Thoracic aorta (tissue), 2 donors: ENCODE measurements at places on chromosomes 7 and 10. TPM values are rescaled to one million over a fixed set of nuclear protein-coding genes. Genes with fewer than 3 reads are reported as not detected.
A peak's percentile ranks its signal among the peaks of the same experiment; 100 is the strongest.

CRHR2 gene
- total RNA-seq, result not detected

ANKRD61 gene
- total RNA-seq, result not detected

DNA sequence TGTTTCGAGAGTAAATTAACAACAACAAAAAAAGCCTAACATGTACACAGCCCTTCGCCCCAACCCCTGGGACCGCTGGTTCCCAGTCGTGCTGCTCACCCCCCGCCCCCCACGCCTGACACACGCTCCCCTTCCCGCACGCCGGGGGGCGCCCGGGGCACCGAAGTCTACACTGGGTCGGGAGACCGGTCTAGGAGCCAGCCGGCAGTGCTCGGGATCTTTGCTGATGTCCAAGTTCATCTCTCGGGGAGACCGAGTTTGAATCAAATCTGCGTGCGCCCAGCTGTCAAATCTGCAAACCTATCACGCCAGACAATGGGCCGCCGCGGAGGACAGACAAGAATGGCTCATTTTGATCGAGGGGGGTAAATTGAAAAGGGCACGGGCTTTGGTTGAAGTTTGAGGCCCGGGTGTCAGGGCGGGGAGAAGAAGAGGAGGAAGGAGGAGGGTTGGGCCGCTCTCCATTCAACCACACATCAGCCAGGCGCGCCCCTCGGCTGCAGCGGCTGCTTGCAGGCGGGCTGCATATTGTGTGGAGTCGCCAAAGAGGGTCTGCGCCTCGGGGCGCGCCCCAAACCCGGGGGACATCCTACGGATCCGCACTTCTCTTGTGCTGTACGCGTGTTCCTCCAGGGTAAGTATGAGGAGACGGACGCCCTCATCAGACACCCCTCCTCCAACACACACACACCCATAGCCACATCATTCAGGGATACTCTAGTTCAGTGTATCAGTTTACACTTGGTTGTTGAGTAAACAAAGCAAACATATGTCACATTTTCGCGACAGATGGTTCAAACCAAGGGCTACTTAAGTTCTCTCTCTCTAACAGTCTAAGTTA, 1.3 kb upstream of the GFRA1 start:
- DNase-seq, result no peak
- H3K27me3 ChIP-seq, result no peaks in the 10 kb centered on the region
- peak overlapping the region; percentile 77 for H3K4me3 ChIP-seq

- peaks cover 24% of the 10 kb centered on the region for H3K4me1 ChIP-seq
- H3K27me3 ChIP-seq, result no peaks in the 10 kb centered on the region
- H3K4me3 ChIP-seq, result no peak overlapping the region
- DNase-seq, result no peak
- H3K27ac ChIP-seq, result no peak overlapping the region
These were observed 137.3 kb downstream of the PTPN20 start for GRCh38 chr10:47048526-47048905.

DNA sequence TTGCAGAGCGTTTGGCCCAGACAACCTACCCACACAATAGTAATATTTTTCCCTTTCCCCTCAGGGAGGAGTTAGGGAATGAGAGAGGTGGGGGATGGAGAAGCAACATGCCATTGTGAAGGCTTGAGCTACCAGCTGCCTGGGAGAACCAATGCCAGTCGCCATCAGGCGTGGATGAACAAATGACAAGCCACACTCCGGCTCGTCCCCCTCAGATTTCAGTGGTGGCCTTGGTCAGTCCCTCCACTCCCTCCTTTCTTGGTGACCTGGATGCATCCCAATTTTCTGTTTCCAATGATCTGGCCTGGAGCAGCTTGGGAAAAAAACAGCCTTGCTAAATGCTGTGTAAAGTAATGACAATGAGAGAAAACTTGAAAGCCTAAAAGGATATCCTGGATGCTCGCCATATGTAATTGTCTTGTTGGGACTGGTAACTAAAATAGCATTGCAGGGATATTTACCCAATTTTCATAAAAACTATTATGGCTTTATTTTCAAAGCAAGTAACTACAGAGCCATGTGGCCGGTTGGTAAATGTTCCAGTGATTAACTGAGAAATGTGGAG, 110.7 kb downstream of the ICA1 start:
- H3K36me3 ChIP-seq, result no peaks in the 10 kb centered on the region
- H3K4me1 ChIP-seq, result peaks cover 5% of the 10 kb centered on the region
- H3K4me3 ChIP-seq, result no peak overlapping the region
- no peaks in the 10 kb centered on the region for H3K27me3 ChIP-seq
- no peak overlapping the region for H3K27ac ChIP-seq

DNA sequence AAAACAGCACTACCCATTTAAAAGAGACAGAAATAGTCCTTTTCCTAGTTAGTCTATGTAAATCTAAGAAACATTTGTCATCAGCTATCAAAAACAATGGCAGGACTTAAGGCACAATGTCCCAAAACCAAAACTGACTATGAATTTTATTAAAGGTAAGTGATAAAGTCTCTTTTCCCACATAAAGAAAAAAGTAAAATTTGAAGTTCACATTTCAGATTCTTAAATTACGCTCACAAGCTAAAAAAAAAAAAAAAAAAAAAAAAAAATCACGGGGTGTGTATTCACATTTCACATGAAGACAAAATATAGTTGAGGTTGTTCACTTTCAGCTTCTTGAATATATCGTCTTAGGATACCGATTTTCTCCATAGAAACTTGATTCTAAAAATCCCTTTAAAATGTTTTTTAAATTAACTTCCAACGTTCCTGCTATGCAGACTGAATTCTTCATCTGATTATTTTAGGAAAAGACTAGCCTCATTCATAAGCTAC, 1.6 kb downstream of the P4HA1 start:
- H3K27me3 ChIP-seq, result no peaks in the 10 kb centered on the region
- H3K36me3 ChIP-seq, result no peaks in the 10 kb centered on the region
- H3K4me1 ChIP-seq, result peaks cover 3% of the 10 kb centered on the region
